Urinary bladder (tissue), 4 donors: ENCODE measurements at places on chromosomes 3 and 15. TPM values are rescaled to one million over a fixed set of nuclear protein-coding genes. Genes with fewer than 3 reads are reported as not detected.

Gene CRABP1
- 5.9 TPM for total RNA-seq

Gene AGTR1
- 8.1 TPM for total RNA-seq

Gene CD276
- 40.6 TPM for total RNA-seq

Gene PPIB
- 309 TPM for total RNA-seq

Gene CCDC33
- total RNA-seq = 0.42 TPM

Gene ABI3BP
- total RNA-seq = 103 TPM

Gene CIDEC
- not detected for total RNA-seq

Gene SKIL
- 124 TPM for total RNA-seq

Gene SUSD5
- total RNA-seq = 3.0 TPM

Gene SNX22
- total RNA-seq = 0.42 TPM

Gene SLCO2A1
- total RNA-seq = 3.0 TPM

Gene CLDN11
- 28.1 TPM for total RNA-seq

Gene THBS1
- 462 TPM for total RNA-seq

Gene NMNAT3
- total RNA-seq = 7.5 TPM

Gene SPINK8
- not detected for total RNA-seq

Gene ITIH1
- not detected for total RNA-seq

Gene GRM7
- 14.6 TPM for total RNA-seq

Gene HIGD2B
- total RNA-seq = not detected

Gene EPHA6
- total RNA-seq = 15.9 TPM

Gene GRM2
- total RNA-seq = 0.32 TPM

Gene LINGO1
- total RNA-seq = 1.8 TPM

Gene LDHAL6B
- not detected for total RNA-seq

Gene TMEM42
- 7.9 TPM for total RNA-seq

Gene SAMD7
- not detected for total RNA-seq

Gene OR5H6
- not detected for total RNA-seq

Gene FAM107A
- total RNA-seq = 9.8 TPM

Gene UROC1
- not detected for total RNA-seq

Gene XIRP1
- 1.1 TPM for total RNA-seq

Gene POPDC2
- 11.5 TPM for total RNA-seq

Gene PTX3
- 5.1 TPM for total RNA-seq

Gene TGM5
- total RNA-seq = 0.26 TPM

Gene RTP3
- not detected for total RNA-seq

Gene FRMD5
- 2.9 TPM for total RNA-seq

Gene CIB2
- total RNA-seq = 11.4 TPM

Gene NRG4
- 6.1 TPM for total RNA-seq

Gene C15orf39
- 4.3 TPM for total RNA-seq

Gene SV2B
- total RNA-seq = 4.5 TPM

Gene ADAMTSL3
- 56.9 TPM for total RNA-seq

Gene ALG1L2
- total RNA-seq = 0.85 TPM

Gene LMAN1L
- total RNA-seq = 0.85 TPM

Gene OCA2
- total RNA-seq = 3.0 TPM

Gene TADA3
- 33.2 TPM for total RNA-seq

Gene GNAT1
- total RNA-seq = not detected

Gene DPPA2
- total RNA-seq = not detected

Gene COL6A6
- total RNA-seq = 31.5 TPM

Gene AMT
- total RNA-seq = 6.7 TPM

Gene PLSCR5
- total RNA-seq = not detected

Gene STAC
- total RNA-seq = 8.9 TPM
